ENCODE measurements at places on chromosomes 4 and X.

DNA sequence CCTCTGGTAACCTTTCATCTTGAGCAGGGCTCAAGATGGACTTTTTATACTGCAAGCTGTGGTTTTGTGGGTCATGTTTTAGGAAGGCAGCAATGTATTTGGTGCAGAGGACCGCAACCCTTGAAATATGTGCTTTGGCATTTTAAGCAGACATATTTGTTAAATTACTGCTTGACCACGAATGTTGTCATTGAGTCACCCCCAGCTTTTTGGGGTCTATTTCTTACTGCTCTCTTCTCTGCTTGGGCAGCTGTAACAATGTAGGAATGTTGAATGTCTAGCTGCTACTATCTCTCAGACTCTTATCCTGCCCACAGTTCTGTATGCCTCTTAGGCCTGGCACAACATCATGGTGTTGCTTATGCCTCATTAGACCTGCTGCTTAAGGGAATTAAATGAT, 6.0 kb downstream of the RBPJ start:
- no peak for DNase-seq

DNA sequence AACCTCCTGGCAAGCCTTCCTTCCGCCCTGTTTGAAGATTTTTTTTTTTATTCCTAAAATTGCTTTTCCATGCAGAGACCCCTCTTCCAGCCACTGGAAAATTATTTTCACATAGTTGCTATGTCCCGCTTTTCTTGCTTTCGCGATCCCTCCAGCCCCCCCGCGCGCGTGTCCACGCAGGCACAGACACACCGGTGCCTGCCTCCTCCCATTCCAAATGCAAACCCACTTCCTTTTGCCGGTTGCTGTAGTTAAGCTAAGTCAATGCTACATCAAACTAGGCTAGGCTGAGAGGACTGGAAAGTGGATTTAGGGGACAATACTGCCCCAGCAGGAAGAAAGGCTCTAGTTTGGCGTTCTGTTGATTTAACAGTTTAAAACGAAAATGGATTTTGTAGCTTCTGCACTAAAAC, 111.0 kb downstream of the DHX15 start:
- DNase-seq, result no peak

DNA sequence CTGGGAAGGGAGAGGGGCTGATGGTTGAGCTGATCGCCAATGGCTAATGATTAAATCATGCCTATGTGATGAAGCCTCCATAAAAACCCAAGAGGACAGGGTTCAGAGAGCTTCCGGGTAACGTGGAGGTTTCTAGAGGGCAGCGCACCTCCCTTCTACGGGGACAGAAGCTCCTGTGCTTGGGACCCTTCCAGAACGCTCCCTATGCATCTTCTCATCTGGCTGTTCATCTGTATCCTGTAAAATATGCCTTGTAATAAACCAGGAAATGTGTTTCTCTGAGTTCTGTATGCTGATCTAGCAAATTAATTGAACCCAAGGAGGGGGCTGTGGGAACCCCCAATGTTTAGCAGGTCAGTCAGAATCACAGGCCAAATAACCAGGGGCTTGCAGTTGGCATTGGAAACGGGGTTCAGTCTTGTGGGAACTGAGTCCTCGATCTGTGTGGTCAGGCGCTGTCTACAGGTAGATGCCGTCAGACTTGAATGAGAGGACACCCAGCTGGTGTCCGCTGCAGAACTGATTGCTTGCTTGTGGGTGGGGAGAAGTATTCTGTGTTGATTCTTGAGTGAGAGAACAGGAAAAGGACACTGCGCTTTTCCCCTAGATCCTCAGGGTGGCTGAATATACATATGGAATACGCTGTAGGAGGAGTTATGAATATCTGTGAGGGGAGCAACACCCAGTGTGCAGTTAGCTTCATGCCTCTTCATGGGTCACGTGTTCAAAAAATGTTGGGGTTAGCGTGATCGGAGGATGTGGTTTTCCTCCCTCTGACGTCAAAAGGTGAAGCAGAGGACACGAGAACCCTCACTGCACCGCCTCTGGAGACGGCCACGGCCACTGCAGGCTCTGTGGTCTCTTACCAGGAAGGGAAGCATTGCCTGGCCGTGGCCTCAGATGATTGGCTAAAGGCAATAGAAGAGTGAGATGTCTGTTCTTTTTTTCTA, 29.2 kb downstream of the HTT-AS start:
- no peak for DNase-seq

- no peak for DNase-seq
Observed at GRCh38 chrX:150361070-150361776, 1.9 kb upstream of the MAMLD1 start.

DNA sequence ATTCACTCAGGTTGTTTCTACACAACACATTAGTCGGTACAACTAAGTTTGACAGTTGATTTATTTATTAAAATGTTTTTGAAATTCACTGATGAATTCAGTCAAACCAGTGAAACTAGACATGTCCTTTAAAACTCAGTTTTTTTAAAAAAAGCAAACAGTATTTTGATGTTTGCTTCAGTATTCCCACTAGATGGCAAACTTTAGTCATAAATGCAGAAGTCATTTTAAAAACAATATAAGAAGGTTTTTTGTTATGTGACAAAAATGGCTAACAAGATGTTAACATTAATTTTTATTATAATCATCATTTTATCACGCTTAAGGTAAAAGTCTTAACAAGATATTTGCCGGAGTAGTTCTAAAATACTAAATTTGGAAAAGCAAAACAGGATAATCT, 1337.8 kb upstream of the DIAPH2 start:
- no peak for DNase-seq

- no peak for DNase-seq
Observed at GRCh38 chrX:146754268-146754667, 55.3 kb upstream of the CXorf51B start.

- DNase-seq, result no peak
Observed at GRCh38 chr4:142817442-142817841, 28.7 kb downstream of the INPP4B start.

DNA sequence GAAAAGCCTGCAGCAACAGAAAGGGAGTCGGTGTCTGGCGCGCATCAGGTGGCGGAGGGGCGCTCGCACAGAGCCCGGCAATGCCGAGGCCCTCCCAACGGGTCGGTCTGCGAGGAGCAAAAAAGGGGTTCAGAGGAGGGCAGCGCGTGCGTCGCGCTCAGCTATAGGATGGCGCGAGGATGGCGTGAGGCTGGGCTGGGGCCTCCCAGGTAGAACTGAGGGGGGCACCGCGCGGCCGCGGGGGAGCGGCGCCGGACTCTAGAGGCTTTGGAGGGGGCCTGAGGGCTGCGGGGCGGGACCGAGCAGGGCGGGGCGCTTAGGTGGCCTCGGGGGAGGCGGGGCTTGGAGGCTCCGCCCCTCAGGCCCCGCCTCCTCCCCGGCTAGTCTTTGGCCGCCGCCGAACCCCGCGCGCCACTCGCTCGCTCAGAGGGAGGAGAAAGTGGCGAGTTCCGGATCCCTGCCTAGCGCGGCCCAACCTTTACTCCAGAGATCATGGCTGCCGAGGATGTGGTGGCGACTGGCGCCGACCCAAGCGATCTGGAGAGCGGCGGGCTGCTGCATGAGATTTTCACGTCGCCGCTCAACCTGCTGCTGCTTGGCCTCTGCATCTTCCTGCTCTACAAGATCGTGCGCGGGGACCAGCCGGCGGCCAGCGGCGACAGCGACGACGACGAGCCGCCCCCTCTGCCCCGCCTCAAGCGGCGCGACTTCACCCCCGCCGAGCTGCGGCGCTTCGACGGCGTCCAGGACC, at the start of gene PGRMC1:
Gene PGRMC1, plus strand, starts transcription at position 414 of the 751 bp plus-strand sequence. Its CDS starts 79 bp downstream, at position 493.
- peak; percentile 81 for DNase-seq

DNA sequence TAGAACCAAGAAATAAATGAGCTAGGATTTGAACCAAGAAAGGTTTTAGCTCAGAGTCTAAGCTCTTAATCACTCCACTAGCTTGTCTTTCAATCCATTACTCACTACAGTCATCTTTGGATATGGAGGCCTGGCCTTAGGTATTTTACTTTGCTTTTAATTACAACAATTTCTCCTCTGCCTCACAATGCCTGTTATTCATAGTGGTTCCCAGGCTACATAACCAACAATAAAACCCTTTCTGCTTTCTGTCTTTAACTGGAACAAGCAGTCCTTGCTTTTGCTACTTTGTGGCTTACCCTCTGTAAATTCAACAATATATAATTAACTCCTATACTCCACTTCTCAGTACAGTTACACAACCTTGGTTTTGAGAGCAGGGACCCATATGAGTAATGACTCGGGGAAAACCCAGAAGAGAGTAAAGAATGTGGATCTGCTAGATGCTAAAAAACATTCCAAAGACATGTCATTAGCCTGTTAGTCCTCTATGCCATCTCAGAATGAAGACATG, 94.7 kb upstream of the NAP1L5 start:
- DNase-seq, result no peak

DNA sequence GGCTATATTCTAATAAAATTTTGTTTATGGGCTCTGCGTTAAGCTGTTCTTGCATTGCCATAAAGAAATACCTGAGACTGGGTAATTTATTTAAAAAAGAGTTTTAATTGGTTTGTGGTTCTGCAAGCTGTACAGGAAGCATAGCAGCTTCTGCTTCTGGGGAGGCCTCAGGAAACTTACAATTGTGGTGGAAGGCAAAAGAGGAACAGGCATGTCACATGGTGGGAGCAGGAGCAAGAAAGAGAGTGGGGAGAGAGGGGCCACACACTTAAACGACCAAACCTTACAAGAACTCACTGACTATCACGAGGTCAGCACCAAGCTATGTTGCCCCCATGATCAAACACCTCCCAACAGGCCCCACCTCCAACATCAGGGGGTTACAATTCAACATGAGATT, 74.0 kb downstream of the FHDC1 start:
- DNase-seq, result no peak

DNA sequence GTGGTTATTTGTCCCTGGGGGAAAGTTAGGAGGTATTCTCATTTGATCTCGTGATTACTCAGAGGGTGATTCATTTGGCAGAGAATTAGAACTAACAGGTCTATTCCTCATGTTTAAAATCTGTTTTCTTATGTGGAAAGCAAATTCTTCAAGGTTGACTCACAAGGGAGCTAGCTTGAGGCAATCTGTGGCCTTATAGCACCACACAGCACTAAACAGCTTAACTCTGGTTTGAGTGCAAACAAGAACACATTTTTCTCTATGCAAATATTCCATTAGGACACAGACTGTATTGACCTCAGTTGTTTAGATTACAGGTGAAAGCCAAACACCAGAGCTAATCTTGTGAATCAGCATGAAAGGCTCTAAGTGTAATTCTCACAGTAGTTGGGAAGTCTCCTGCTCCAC, 694.4 kb upstream of the POU3F4 start:
- no peak for DNase-seq

DNA sequence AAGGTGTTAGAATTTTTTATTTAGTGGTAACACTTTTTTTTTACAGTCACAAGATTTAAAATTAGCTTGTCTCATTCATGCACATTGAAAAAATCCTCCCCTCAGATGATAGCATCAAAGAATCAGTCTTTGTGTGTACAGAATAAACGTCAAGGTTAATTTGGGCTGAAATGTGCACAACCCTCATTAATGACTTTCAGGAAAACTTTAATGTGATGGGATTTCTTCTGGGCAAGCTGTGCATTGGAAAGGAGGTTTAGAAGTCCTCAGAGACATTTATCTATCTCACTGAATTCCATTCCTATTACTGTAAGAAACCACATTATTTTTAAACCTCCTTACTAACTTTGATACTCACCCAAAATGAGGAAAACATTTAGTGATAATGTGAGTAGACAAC, 88.2 kb upstream of the TECRL start:
- no peak for DNase-seq

- DNase-seq, result no peak
Observed at GRCh38 chr4:114599903-114600552, 1.4 kb downstream of the UGT8 start.

DNA sequence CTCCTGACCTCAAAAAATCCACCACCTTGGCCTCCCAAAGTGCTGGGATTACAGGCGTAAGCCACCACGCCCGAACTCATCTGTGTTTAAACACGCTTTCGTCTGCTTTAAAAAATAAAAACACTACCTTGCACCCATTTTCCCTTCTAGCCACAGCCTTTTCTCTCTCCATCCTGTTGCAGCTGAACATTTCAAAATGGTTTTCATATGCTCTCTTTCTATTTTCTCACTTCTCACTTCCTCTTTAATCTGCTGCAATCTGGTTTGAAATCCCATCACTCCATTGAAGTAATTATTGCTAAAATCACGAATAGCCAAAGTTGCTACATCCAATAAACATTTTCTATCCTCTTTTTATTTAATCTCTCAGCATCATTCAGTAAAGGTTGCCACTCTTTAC, 70.0 kb downstream of the DCHS2 start:
- DNase-seq, result no peak

DNA sequence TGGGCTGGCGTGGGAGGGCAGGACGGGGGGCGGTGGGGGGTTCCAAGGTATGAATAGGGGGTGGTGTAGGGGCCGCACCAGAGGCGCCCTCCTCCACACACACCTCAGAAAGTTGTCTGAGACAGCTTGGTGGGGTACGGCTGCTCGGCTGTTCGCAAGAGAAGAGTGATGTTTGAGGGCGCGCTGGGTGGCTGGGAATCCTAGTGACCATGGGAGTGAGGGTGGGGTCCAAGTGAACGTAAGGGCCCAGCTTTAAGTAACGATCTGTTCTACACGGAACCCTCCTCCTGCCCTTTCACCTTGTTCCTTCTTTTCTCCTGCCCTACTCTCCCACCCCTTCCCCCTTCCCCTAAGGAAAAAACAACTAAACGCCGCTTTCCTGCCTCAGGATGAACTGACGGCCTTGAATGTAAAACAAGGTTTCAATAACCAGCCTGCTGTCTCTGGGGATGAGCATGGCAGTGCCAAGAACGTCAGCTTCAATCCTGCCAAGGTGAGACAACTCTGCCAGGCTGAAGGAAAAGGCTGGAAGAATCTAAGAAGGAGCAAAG, 664 bp downstream of the MED12 start:
- DNase-seq, result no peak

All from right forelimb (tissue), 1 donor.